ENCODE measurements at places on chromosomes 7 and 10.

- DNase-seq, result no peak
Measured at GRCh38 chr10:104199567-104199966, 32.6 kb downstream of the CFAP43 start.

DNA sequence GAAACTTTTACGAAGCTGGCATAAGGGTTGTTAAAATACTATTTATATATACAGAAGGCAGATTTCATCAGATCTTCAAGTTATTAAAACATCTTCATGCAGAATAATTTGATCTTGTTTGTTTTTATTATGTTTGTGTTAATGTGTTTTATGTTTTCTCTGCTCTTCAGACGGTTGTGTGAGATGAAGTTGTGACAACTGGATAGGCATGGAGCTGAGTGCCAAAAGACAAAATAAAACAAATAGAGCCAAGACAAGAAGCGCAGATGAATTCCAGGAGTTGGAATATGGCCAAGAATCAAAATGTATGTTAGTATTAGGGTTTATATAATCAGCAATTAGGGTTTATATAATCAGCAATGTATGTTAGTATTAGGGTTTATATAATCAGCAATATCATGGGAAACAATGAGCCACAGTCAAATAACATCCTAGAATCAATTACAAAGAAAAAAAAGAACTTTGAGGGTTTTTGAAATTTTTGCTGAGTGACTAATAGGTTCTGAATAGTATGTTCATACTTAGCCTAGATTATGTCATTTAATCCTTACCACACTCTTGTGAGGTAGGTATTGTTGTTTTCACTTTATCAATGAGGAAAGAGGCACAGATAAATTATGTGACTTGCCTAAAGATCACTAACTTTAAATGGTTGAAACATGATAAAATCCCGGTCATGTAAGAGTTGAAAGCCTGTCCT is 488.0 kb upstream of the STEAP1 start:
- no peak for DNase-seq

GRCh38 chr10:70424320-70424719 is 17.2 kb downstream of the NODAL start:
- no peak for DNase-seq

GRCh38 chr7:155408651-155409586 is 49.0 kb upstream of the EN2 start:
- DNase-seq, result no peak

- DNase-seq, result no peak
Measured at GRCh38 chr7:99126921-99127553, 16.9 kb downstream of the SMURF1 start.

DNA sequence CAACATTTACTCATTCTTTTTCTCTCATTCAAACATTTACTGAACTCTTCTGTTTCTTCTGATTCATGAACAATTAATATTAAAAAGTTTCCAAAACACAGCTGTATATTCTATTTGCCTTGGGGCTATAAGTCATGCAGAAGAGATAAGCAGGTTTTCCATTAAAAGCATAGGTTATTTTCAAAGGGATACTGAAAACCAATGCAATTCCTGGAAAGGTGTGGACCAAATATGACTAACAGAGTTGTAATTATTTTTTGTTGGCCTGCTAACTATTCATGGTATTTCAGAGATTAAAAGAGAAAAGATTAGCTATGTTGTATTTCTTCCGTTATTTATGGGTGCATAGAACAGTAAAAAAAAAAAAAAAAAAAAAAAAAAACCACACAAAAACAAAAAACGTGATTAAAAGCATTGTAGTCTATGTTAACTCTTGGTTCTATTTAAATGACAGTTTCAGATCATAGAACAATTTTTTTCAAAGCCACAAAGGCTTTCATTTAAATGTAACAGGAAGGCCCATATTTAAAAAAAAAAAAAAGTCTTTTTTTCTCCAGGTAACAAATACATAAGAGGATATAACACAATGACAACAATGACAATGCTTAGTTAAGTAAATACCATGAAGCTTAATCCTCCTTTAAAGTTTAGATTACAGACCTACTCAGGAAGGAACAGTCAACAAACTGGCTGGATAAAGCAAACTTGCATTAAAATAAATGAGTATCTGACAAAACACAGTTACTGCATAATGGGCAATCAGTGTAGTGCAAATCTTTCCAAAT is 1042.9 kb downstream of the GATA3 start:
- DNase-seq, result no peak

DNA sequence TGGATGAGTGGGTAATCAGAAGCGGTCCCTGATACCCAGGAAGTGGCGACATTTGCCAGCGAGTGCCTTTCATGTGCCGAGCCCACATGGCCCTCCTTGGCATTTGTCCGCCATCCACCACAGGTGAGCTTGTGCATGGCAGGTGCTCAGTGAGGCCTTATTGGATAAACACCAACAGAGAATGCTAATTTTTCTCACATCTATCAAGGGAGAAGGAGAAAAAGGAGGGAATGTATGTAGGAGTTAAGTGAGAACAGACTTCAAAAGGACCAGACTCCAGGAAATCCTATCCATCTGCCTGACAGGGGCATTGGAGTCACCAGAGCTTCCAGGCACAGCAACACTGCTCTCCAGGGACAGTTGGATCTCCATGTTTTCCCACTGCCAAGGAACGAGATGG is 143.5 kb upstream of the ZMIZ1 start:
- DNase-seq, result no peak
